ENCODE measurements at places on chromosomes 1 and 21. TPM values are rescaled to one million over a fixed set of nuclear protein-coding genes. Genes with fewer than 3 reads are reported as not detected.

DMRTB1 gene
- total RNA-seq: 0.17 TPM

DNA sequence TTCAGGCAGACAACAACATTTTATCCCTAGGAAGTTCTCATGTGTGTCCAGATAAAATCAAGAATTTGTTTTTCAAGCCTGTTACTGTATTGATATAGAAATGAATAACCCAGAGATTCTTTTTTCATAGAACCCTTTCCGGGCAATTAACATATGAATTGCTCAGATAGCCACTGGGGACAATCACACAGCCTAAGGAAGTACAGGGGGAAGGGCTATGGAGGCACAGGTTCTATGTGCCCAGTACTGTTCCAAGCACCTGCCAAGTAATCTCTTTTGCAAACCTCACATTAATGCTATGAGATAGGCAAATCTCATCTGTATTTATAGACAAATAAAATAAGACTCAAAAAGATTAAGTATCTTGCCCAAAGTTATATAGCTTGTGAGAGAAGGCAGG, 84.9 kb downstream of the NTNG1 start:
- H3K27me3 ChIP-seq: no peaks in the 10 kb centered on the region
- peaks cover 60% of the 10 kb centered on the region for H3K4me1 ChIP-seq
- H3K36me3 ChIP-seq: no peaks in the 10 kb centered on the region
- no peak for DNase-seq
- H3K27ac ChIP-seq: no peak overlapping the region

GRCh38 chr1:194598098-194598497, 1411.7 kb upstream of the B3GALT2 start:
- H3K36me3 ChIP-seq: no peaks in the 10 kb centered on the region
- no peaks in the 10 kb centered on the region for H3K27me3 ChIP-seq
- H3K27ac ChIP-seq: no peak overlapping the region
- DNase-seq: no peak
- H3K4me3 ChIP-seq: no peak overlapping the region

DNA sequence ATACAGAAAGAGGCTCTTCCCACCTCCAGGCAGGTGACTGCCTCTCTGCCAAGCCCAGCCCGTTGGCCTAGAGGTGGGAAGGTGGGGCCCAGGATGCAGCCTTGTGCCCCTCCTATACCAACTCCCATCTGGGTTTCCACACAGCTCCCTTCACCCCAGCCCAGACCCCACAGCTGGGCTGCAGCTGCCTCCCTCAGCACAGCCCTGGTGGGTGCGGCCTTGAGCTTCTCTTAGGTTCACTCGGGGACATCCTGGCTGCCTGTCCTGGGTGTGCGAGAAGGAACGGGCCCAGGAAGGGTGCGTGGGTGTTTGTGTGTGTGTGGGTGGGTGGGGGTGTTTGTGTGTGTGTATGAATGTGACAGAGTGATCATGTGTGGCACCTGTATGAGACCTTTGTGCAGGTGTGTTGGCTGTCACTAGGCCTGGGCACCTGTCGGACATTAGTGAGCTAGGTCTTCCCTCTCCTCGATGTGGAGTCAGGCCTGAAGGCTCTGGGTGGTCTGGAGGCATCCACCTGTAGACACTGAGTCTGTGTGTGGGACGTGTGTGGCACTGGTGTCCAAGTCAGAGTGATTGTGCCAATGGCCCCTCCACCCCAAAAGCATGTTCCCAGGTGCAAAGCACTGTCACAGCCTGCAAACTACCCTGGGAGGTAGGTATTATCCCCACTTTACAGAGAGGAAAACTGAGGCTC, 30.7 kb downstream of the FOXO6 start:
- H3K4me1 ChIP-seq: peaks cover 65% of the 10 kb centered on the region
- DNase-seq: no peak
- no peaks in the 10 kb centered on the region for H3K27me3 ChIP-seq
- H3K4me3 ChIP-seq: no peak overlapping the region

GRCh38 chr1:41741244-41741643, 177.5 kb downstream of the HIVEP3 start:
- no peak overlapping the region for H3K27ac ChIP-seq
- H3K4me3 ChIP-seq: no peak overlapping the region
- H3K27me3 ChIP-seq: no peaks in the 10 kb centered on the region
- no peaks in the 10 kb centered on the region for H3K36me3 ChIP-seq
- no peaks in the 10 kb centered on the region for H3K4me1 ChIP-seq

- no peak overlapping the region for H3K27ac ChIP-seq
- peaks cover 10% of the 10 kb centered on the region for H3K27me3 ChIP-seq
- no peak overlapping the region for H3K4me3 ChIP-seq
- H3K36me3 ChIP-seq: peaks cover 2% of the 10 kb centered on the region
Measured at GRCh38 chr1:231134624-231135023, 27.2 kb upstream of the TRIM67 start.

- no peaks in the 10 kb centered on the region for H3K27me3 ChIP-seq
- peaks cover 31% of the 10 kb centered on the region for H3K4me1 ChIP-seq
- no peak overlapping the region for H3K4me3 ChIP-seq
Measured at GRCh38 chr1:17687145-17687544, 68.0 kb upstream of the ACTL8 start.

- DNase-seq: no peak
- no peaks in the 10 kb centered on the region for H3K36me3 ChIP-seq
- no peak overlapping the region for H3K27ac ChIP-seq
- no peak overlapping the region for H3K4me3 ChIP-seq
Measured at GRCh38 chr1:45370575-45370974, 30.3 kb upstream of the MUTYH start.

DNA sequence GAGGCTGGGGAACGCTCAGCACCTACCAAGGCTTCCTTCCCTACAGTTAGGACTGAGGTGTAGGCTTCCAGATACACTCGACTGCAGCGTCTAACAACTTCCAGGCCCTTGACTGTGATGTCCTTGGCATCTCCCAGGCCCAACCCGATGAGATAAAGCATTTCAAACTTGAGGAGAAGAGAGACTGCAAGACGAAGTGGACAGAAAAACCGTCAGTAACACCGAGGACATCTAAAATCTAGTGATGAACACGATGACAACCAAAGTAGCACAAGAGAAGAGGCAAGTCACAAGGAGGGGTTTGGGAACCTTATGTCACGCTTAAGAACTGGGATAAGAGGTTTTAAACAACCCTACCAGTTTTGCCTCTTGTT, 314 bp downstream of the DPH5 start:
- peak overlapping the region; percentile 97 for H3K27ac ChIP-seq
- DNase-seq: no peak
- peak overlapping the region; percentile 100 for H3K4me3 ChIP-seq

DNA sequence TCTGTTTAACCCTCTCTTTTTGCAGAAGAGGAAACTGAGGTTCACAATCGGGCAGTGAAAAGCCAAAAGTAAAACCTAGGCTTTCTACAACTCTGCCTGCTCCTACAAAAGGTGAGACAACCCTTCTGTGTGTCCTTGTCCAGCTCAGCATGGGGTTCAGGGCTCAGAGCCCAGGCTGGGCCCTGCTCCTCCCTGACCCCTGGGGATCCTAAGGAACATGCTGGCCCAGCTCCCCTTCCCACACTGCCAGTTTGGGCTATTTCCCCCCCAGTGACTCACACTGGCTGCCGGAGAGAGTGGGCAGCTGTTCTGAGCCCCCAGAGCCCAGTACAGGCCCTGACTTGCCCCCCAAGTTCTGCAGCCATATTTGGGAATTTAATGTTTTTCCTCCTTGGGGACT, 8.9 kb downstream of the FAM229A start:
- peaks cover 52% of the 10 kb centered on the region for H3K27me3 ChIP-seq
- peaks cover 18% of the 10 kb centered on the region for H3K4me1 ChIP-seq
- no peak for DNase-seq
- H3K27ac ChIP-seq: peak overlapping the region; percentile 31
- H3K4me3 ChIP-seq: peak overlapping the region; percentile 60

DNA sequence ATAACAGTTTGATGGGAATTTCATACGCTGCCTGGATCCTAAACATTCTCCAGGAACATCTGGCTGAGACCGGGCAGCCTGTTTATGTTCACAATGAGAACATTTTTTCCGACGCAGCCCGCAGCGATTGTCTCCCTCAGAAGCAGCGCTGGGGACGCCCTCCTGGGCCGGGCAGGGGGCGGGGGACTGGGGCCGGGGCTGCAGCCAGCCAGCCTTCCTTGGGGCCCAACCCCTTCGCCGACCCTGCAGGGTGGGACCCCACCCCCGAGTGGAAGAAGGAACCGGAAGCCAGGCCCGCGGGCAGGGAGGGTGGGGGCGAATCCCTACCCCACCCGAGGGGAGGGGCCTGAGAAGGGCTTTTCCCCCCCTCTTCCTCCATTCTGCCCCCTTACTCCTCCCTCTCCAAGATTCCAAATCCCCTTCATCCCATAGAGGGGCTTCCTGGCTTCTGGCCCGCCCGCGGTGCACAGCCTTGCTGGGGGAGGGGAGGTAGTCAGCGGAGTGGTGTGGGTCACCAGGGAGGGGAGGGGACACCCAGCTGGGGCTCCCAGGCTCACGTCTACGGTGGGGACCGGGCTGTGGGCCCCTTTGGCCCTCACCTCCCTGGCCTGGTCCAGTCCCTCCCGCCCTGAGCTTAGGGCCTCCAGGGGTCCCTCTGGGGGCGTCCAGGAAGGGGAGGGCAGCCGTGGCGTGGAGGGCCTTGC, 60.6 kb downstream of the WNT9A start:
- H3K27me3 ChIP-seq: no peaks in the 10 kb centered on the region
- no peak overlapping the region for H3K27ac ChIP-seq
- peak; percentile 45 for DNase-seq
- peak overlapping the region; percentile 47 for H3K4me3 ChIP-seq
- H3K36me3 ChIP-seq: no peaks in the 10 kb centered on the region
- peaks cover 3% of the 10 kb centered on the region for H3K4me1 ChIP-seq

- H3K27ac ChIP-seq: no peak overlapping the region
- H3K4me1 ChIP-seq: peaks cover 55% of the 10 kb centered on the region
- no peaks in the 10 kb centered on the region for H3K27me3 ChIP-seq
- no peaks in the 10 kb centered on the region for H3K36me3 ChIP-seq
- peak overlapping the region; percentile 69 for H3K4me3 ChIP-seq
Measured at GRCh38 chr1:101846820-101847219, 149.9 kb downstream of the OLFM3 start.

DNA sequence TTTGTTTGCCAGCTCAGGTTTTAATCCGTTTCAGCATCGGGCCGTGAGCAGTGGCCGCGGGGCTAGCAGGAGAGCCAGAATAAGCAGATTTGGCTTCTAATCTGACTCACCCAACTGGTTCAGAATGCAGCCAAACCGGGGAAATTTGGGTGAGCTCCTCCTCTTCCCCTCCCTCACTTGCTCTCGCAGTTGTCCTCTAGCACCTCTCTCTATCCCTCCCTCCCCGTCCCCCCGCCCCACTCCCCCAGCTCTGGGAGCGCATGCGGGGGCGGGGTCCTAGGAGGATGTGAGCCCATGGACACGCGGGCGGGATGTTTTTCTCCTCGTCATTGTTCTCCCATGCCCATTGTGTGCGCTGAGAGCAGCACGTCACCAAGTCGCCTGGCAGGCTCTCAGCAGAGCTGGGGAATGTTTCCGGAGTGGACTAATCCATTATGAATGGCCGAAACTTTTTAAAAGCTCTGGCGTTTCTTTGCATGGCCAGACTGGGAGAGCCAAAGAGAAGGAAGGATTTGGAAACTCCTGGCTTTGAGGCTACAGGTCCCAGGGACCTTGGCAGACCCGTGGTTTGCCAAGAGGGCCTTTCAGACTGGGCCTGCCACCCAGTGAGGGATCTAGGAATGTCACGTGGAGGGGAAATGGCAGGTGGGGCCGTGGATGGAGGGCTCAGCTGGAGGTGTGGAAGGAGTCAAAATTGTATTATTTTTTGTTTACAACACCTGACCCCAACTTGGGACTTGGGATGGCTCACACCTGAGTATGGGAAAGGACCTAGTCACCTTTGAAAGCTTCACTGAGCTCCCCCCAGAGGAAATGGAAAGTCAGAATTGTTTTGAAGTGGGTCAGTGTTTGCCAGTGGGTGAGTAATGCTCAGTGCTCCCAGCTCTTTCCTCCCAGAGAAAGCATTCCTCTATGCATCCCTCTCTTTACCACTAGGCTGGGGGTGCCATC, 39.2 kb downstream of the CDK18 start:
- DNase-seq: peak; percentile 71
- H3K4me3 ChIP-seq: peak overlapping the region; percentile 67
- H3K27me3 ChIP-seq: peaks cover 78% of the 10 kb centered on the region
- H3K27ac ChIP-seq: peak overlapping the region; percentile 95
- no peaks in the 10 kb centered on the region for H3K36me3 ChIP-seq
- H3K4me1 ChIP-seq: peaks cover 14% of the 10 kb centered on the region

- no peak for DNase-seq
- H3K4me1 ChIP-seq: peaks cover 5% of the 10 kb centered on the region
- H3K36me3 ChIP-seq: no peaks in the 10 kb centered on the region
Measured at GRCh38 chr1:32696041-32696440, 6.5 kb downstream of the SYNC start.

- H3K4me1 ChIP-seq: peaks cover 16% of the 10 kb centered on the region
- no peak overlapping the region for H3K27ac ChIP-seq
- H3K36me3 ChIP-seq: no peaks in the 10 kb centered on the region
- H3K4me3 ChIP-seq: no peak overlapping the region
Measured at GRCh38 chr1:166040202-166040997, 126.4 kb downstream of the FAM78B start.

- H3K27me3 ChIP-seq: no peaks in the 10 kb centered on the region
- no peaks in the 10 kb centered on the region for H3K36me3 ChIP-seq
- DNase-seq: no peak
- H3K4me3 ChIP-seq: no peak overlapping the region
Measured at GRCh38 chr1:46070164-46070814, 62.1 kb downstream of the PIK3R3 start.

DNA sequence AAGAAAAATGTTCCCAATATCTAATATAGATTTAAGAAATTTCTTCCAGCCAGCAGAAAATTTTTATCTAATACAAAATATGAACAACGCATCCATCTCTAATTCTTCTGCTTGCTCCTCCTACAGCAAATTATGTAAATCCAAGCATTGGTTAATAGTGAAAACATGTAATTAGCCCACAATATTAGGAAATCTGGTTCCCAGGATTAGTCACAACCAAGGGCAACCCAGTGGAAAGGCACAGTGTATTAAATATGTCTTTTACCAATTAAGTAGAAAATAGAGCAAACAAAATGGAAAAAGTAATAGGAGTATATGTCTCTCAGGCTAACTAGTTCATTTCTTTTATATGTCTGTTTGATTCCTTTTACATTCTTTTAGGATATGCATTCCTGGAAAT, 59.4 kb upstream of the IFI44L start:
- H3K27me3 ChIP-seq: no peaks in the 10 kb centered on the region
- DNase-seq: no peak
- H3K4me3 ChIP-seq: no peak overlapping the region
- no peaks in the 10 kb centered on the region for H3K4me1 ChIP-seq
- no peak overlapping the region for H3K27ac ChIP-seq

DNA sequence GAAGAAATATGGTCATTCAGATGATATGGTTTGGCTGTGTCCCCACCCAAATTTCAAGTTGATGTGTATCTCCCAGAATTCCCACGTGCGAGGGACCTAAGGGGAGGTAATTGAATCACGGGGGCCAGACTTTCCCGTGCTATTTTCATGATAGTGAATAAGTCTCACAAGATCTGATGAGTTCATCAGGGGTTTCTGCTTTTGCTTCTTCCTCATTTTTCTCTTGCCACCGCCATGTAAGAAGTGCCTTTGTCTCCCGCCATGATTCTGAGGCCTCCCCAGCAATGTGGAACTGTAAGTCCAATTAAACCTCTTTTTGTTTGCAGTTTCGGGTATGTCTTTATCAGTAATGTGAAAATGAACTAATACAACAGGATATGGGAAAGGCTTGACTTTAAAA, 1.4 kb upstream of the DPM3 start:
- no peak overlapping the region for H3K27ac ChIP-seq
- DNase-seq: no peak
- peaks cover 10% of the 10 kb centered on the region for H3K4me1 ChIP-seq
- H3K27me3 ChIP-seq: peaks cover 24% of the 10 kb centered on the region
